K562 (cell line): ENCODE measurements at places on chromosomes 5 and 9. TPM values are rescaled to one million over a fixed set of nuclear protein-coding genes. Genes with fewer than 3 reads are reported as not detected.
A peak's percentile ranks its signal among the peaks of the same experiment; 100 is the strongest.

DRD1 gene
- total RNA-seq = not detected in 2 replicates

RBM22 gene
- total RNA-seq = 51.3 and 53.5 TPM in 2 replicates

DNA sequence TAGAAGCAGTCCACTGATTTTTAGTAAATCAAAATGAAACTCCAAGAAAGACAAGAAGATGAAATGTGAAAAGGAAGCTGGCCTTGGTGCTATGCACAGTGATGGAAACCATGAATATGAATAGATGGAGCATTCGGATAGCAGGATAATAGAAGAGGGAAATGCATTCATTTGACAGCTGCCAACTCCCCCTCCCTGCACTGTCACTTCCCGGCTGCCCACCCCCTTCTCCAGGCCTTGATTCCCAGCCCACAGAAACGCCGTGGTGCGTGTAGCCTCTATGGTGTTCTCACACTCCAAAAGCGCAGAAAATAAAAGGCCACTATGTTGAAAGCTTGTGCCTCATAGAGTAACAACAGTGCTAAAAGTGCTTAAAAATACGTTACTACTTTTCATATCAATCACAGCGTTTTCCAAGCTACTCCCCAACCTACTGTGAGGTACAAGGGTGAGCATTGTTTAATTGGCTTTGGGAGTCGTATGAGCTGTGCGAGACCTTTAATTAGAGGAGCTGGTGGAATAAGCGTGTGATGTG, 26.1 kb upstream of the IFNK start:
- no peak for DNase-seq

DNA sequence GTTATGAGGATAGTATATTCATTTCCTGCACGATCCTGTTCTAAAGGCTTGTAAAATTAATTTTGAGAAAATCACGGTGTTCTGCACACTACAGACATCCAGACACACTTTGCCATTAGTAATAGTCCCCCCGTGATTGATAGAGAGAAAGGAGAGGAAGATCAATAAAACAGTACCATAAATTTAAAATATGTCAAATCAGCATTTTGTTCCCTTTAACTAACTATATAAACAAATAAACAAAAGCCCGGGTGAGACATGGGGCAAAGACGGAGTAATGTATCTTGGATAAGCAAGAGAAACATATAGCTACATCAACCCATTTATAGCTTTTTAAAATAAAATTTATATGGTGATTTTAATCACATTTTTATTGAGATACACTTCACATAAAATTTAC, 10.6 kb upstream of the CER1 start:
- DNase-seq = no peak

DNA sequence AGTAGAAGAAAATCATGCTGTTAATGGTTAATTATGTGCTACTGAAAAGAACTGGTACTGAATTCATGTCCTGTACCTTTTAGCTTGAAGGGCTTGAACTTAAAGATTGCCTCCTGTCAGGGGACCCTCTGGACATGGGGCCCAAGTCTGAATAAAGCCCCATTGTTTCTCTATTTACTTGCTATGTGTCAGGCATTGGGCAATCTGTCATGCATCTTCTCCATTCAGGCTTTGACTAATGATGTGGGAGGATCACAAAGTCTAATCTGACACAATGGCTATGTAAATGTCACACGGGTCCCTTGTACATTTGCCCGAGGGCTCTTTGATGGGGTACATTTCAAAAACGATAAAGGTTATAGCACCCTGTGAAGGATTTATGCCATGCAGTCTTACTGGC, 64.0 kb upstream of the TUSC1 start:
- DNase-seq = no peak

- DNase-seq = peak; percentile 35
Measured at GRCh38 chr9:6024035-6024554, 8.7 kb upstream of the RANBP6 start.

- no peak for DNase-seq
Measured at GRCh38 chr5:16654647-16655334, 38.0 kb upstream of the RETREG1 start.

- DNase-seq = no peak
Measured at GRCh38 chr5:155148694-155149093, 135.1 kb downstream of the KIF4B start.

DNA sequence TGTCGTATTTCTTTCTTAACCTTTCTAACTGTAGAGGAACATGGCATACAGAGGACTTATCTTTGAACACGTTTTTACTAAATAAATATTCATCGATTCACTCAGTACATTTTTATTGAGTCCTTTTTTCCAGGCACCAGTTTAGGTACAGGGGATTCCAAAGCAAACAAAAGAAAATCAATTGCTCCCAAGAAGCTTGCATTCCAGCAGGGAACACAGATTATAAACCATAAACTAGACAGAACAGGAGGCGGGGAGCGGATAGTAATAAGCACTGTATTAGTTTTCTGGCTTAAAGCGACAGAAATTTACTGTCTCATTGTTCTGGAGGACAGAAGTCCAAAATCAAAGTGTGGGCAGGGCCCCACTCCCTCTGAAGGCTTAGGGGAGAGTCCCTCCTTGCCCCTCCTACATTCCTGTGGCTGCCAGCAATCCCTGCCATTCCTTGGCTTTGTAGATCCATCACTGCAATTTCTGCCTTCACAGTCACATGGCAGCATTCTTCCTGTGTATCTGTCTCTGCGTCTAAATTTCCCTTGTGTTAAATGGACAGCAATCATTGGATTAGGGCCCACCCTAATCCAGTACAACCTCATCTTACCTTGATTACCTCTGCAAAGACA, 115.5 kb downstream of the COL23A1 start:
- no peak for DNase-seq

DNA sequence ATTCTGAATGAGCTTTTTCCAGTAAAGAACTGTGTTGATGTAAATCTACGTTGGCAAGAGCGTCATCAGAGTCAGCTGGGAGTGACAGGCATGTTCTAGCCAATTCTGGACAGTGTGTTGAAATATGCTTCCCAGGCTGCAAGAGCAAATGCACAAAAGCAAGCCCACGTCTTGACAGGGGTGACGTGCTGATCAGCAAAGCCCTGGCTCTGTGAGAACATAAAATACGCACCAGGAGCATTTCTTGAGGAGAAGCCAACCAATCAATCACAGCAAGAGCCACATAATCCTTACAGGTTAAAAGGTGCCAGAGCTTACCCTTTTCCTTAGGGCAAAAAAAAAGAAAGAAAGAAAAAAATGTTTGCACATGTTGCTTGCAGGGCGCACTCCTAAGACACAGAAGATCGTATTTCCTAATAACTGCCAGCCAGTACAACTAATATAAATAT, 148.1 kb downstream of the PDE4D start:
- no peak for DNase-seq

DNA sequence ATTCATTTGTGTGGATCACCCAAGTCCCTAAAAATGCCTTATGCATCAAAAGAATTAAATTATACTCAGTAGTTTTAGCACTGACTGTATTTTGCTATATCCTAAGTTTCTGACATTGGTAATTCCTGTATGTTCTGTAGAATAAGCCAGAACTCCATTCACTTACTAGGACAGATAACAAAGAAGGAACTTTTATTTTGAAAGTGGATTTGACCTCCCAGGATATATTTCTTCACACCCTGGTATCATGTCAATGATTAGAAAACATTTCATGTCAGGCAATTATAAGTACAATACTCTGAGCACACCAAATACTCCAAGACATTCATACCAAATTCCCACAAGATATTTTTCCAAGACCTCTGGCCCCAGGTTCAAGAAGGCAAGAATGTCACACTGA, 28.7 kb upstream of the MYOT start:
- DNase-seq = no peak

GRCh38 chr9:33884856-33885701, 68.1 kb downstream of the UBE2R2 start:
- DNase-seq = no peak
